ENCODE measurements at places on chromosomes 7 and 10.

DNA sequence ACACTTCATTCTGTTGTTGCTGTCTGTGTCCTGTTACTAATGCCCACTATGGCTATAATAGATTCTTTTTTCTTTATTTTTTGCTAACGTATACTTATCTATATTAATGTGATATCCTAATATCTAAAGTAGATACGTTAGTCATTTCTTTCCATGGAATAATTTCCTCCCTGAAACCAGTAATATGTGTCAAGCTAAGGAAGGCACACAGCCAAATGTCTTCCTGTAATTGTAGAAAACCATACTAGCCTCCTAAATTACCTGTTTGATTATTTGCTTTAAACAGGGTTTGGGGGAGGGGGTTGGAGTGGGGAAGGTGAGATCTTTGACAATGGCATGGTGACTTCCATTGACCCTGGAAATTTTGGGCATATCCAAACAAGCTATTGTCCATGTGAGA is 56.4 kb downstream of the THNSL1 start:
- DNase-seq = no peak

GRCh38 chr7:47404010-47404409 is 177.9 kb downstream of the TNS3 start:
- DNase-seq = no peak

- DNase-seq = peak; percentile 19
Observed at GRCh38 chr10:81874875-81875466, at the start of gene NRG3. NRG3 (plus strand) TSS chr10:81875194.

DNA sequence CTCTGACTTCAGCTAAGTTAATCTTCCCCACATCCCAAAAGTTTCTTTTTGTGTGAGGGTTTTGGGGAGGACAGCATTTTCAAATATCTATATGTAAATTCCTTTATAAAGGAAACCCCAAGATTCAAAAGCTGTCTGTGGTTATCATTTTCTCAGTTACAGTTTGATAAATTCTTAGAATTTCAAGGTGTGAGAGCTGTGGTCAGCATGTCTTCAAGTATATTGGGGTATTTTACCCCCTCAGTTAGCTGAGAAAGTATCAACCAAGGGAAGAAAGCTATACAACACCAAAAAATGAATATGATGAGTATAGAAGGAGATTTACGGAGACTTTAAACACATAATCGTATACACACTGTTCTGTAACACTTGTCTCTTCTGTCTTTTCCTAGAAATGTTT is 109.2 kb downstream of the SND1 start:
- DNase-seq = no peak

DNA sequence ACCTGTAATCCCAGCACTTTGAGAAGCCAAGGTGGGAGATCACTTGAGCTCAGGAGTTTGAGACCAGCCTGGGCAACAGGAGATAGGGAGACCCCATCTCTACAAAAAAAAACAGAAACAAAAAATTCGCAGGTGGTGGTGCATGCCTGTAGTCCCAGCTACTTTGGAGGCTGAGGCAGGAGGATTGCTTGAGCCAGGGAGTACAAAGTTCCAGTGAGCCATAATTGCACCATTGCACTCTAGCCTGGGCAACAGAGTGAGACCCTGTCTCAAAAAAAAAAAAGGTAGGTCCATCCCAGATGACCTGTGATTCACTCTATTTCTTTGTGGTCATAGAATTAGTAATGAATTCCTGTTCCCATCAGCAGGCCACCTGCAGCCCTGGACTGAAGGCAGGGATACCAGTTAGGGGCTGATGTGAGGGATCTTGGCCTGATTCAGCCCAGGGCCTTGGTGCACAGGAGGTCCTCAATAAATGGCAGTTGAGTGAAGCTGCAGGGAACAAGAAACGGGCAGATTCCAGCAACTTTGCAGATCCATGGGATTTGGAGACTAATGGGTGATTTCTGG is at the start of gene MYH16:
Gene MYH16, plus strand, starts transcription at position 364 of the 570 bp plus-strand sequence.
- DNase-seq = no peak
